Stimulated activated CD8-positive, alpha-beta memory T cell treated with anti-CD3 and anti-CD28 coated beads, Interleukin-7, amount 100 ng/mL, for 4 hours (primary cell): ENCODE measurements at places on chromosomes 6 and 20.

GRCh38 chr6:90274451-90275030 lies 22.1 kb downstream of the BACH2 start:
- DNase-seq: peak; percentile 91

DNA sequence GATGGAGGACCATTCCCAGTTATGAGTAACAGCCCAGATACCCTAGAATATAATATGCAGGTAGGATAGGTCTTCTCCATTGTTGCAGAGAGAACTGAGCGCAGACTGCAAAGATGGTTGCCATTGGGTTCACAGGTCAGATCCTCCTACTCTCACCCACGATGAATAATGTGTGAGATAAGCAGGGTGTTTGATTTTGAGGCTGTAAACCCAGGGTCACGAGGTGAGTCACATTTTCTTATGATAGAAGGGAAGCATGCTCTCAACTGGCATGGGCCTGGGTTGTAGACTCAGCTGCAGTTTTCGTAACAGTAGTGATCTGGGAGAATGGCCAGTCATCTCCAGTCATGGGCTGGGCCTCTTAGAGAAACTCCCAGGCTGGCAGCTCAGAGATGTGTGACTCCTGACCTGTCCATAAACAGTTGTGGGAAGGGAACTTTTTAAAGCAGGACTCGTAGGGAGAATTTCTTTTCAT lies 74.2 kb downstream of the CD164 start:
- DNase-seq: peak; percentile 3

DNA sequence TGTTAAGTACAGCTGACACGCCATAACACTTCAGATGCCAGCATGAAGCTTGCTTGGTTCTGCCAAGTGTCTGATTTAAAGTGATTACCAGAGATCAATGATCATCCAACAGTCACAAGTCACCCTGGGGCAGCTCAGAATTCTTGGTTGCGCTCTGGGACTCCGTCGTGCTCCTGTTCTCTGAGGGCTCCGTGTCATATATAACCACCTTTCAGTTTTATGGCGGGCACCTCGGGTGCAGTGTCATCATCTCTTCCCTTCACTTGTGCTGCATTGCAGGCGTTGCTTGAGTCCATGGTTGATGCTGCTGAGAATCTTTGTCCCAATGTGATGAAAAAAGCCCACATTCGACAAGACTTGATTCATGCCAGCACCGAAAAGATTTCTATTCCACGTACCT lies 101.4 kb upstream of the SCGN start:
- DNase-seq: no peak

GRCh38 chr6:119830494-119831295 lies 481.1 kb upstream of the MAN1A1 start:
- no peak for DNase-seq
